ENCODE measurements at places on chromosomes 1 and 21.

DNA sequence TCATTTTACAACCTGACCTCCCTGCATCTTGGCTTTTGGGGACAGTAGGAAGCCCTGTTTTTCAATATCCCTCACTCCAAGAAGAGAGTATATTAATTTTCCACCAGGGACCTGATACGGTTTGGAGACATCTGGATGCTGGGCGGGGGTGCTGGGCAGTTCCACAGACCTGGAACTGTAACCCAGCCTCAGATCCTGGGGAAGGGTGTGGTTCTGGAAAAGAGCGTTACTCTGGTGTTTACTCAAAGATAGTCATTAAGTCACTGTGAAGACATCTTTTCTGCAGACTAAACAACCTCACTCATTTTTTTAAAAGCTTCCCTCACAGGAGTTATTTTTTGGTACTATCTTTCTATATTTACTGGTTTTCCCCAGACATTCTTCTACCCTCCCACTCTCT lies 189.8 kb downstream of the CLIC6 start:
- DNase-seq, result no peak

GRCh38 chr1:172112576-172112975 lies 271.3 kb downstream of the DNM3 start:
- DNase-seq, result no peak

- no peak for DNase-seq
Measured at GRCh38 chr1:53651356-53651755, 87.6 kb downstream of the GLIS1 start.

GRCh38 chr1:22722901-22723550 lies 12.4 kb downstream of the EPHB2 start:
- peak; percentile 42 for DNase-seq

- DNase-seq, result no peak
Measured at GRCh38 chr1:115951560-115951959, 24.8 kb upstream of the SLC22A15 start.

GRCh38 chr1:118688891-118689290 lies 299.3 kb downstream of the TBX15 start:
- DNase-seq, result no peak

DNA sequence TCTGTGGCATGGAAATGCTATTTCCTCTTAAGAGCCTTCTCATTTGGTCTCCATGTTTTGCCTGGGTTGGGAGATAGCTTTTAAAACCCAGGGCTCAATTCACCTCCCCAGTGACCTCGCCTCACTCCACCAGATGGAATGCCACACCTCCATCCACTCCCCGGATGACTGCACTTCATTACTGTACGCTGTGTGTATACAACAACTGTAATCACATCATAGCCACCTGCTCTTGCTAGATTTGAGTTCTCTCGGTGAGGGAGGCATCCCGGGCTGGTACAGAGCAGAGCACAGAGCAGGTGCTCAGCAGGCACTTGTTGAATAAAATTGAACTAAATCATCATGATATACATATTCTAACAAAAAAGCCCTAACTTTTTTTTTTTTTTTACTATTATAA lies 26.0 kb downstream of the SDE2 start:
- no peak for DNase-seq

- DNase-seq, result peak; percentile 86
Measured at GRCh38 chr1:36420836-36421317, 23.2 kb upstream of the LSM10 start.
